ENCODE measurements at places on chromosomes 11 and 22.

- no peak for DNase-seq
Measured at GRCh38 chr22:17968126-17968525, 56.2 kb downstream of the MICAL3 start.

DNA sequence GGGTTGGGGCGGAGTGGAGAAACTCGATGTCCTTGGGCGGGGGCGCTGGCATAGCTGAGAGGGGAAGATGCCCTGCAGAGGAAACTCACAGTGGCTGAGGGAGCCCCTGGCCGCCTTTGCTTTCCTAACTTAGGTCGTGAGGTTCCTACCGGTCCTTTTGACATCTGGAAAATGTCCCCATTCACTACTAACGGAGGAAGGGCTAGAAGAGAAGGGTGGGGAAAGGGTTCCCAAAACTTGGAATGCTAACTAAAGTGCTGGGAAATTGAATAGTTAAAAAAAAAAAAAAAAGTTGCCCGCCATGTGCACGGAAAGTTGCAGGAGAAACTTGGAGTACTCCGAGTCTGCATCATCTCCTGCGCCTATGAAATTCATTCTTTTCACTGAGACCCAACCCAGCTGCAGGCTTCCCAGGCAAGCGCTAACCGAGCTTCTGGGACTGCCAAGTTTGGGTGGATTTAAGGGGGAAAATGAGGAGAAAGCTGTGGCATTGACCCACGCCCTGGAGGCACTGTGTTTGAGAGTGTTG, 796 bp downstream of the TIMP3 start:
- no peak for DNase-seq

GRCh38 chr11:87972133-87972532, 203.1 kb downstream of the RAB38 start:
- no peak for DNase-seq

DNA sequence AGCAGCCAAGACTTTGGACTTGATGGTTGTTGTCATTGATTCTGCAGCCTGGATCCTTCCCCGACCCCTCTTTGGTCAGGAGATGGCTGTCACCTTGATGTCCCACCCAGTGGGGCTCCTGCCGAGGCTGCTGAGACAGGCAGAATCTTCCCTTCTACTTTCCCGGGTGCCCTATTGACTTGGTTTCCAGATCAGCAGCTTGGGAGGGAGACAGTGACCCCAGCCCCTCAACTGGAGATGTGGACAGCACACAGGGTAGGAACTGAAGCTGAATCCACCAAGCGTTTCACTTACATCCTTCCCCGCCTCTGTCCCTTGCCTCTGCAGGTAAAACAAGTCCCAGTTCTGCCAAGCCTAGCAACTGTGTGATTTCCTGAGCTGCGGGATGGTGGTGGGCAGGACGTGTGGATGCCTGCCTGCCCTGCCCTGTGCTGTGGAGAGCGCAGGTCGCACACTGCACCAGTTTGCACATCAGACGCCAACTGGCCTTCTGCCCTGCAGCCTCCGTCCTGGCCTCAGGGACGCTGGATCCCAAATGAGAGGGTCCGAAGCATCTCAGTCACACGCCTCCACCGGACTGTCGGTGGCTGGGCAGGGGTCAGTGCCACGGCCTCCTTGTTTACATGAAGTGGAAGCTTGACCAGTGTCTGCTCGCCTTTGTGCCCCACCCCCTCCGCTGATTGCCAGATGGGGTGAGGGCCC, 34.6 kb downstream of the FAM83F start:
- DNase-seq, result no peak

- DNase-seq, result no peak
Measured at GRCh38 chr11:106904826-106905225, 113.5 kb downstream of the GUCY1A2 start.

Measured in stimulated activated CD8-positive, alpha-beta memory T cell treated with anti-CD3 and anti-CD28 coated beads, Interleukin-7, amount 100 ng/mL, for 1 hour (primary cell).